SIG-M5 (cell line): ENCODE measurements at places on chromosomes 7 and 10.

- no peak for DNase-seq
These were observed 109.3 kb upstream of the HPS1 start for GRCh38 chr10:98556061-98556460.

- DNase-seq, result no peak
These were observed 224.8 kb upstream of the IMMP2L start for GRCh38 chr7:111787099-111787498.

DNA sequence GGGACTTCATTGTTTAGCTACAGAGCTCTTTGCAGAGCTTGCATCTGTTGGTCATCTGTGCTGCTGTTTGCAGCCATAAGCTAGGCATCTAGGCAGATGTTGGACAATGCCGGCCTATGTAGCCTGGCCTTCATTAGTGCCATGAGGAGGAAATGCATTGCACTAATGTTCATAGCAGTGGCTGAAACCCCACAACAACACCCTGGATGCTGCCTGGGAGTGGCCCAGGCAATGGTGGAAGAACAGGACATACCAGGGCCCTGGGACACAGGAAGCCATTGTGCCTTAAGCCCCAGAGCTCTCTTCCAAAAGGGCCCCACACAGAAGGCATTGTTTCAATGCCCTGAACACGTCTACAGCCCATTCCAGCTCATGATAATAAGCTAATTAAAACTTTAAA lies 131.5 kb upstream of the LYZL1 start:
- DNase-seq, result no peak

- no peak for DNase-seq
These were observed 28.1 kb upstream of the TRIM8 start for GRCh38 chr10:102616066-102616770.

DNA sequence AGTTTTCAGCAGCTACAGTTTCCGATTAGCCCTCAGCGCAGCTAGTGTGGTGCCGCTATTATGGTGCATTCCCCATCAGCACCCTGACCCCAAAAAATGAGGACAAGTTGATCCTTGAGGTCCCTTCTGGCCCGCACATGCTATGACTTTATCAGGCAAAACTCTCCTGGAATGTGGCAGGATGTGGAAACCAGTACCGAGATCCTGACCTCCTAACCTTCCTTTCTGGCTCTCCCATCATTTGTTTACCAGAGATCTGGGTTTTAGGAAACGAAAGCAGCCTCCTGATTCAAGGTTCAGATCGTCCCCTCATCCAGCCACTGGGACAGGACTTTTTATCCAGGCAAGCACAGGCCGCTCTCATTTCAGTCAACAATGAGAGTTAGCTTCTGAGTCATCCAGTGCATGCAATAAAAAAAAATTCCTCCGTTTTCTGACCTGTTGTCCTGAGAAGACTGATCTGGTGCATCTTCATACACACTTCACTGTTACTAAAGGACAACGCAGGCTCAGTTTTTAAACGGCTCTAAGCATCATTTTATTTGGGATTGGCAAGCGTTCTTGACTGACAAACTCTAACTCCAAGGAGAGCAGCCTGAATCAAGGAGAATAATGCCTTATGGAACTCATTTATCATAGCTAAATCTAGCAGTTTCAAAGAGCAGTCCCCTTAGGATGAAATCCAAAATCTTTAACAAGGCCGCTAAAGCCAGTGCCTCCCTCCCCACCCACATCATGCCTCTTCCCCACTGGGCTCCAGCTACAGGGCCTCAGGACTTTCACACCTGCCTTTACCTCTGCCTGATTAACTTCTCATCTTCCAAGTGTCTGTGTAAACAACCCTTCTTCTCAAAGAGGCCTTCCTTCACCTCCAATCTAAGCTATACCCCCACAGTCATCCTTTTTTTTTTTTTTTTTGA lies 17.1 kb downstream of the PDLIM1 start:
- DNase-seq, result no peak

- no peak for DNase-seq
These were observed 189.5 kb downstream of the TRIL start for GRCh38 chr7:28768577-28769147.

- DNase-seq, result no peak
These were observed 36.8 kb downstream of the ACBD5 start for GRCh38 chr10:27203806-27204205.

GRCh38 chr7:1229956-1230355 lies 2.7 kb upstream of the UNCX start:
- no peak for DNase-seq

DNA sequence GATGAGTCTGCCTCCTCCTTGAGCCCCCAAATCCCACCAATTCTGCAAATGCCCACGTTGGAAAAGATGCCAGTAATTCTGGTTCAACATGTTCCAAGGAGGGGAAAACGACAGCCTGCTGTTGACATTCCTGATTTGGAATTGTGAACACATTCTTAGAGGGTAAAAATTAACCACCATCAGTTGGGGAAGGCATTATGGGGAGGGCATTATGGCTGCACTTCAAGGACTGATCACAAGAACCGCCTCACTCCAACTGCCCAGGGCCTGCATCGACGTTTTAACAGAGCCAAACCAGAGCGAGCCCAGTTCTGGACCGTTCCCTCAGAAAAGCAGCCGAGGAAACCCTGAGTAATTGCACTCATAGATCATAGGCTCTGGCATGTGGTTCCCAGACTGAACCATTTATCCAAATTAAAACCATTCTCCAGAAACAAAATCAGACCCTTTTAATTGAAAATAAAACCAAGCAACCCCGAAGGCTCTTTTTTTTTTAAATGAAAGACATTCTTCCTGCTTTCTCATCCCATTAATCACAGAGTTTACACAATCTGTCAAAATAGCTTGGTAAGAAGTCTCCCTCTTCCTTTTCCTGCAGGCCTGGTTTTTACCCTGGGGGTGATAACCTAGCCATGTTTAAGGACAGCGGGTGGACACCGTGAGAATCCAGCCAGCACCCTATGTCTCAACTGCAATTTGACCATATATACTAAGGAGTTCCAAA lies 8.0 kb downstream of the TNS3 start:
- no peak for DNase-seq

DNA sequence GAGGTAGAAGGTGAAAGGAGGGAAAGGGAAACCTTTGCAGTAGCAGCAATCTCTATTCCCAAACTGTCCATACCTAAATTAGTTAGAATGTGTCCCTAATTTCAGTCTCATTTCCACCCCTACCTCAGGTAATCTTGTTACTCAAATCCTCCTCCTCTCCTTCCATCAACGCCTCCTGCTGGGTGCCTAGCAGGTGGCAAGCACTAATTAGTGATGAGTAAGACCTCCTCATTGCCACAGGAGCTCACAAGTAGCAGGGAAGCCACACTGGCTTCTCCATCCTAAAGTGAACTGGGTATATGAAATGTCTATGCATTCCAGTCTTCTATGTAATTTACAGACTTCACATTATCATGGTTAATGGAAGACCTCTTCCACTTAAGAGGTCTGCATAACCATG lies 25.7 kb upstream of the FAM133B start:
- DNase-seq, result no peak

DNA sequence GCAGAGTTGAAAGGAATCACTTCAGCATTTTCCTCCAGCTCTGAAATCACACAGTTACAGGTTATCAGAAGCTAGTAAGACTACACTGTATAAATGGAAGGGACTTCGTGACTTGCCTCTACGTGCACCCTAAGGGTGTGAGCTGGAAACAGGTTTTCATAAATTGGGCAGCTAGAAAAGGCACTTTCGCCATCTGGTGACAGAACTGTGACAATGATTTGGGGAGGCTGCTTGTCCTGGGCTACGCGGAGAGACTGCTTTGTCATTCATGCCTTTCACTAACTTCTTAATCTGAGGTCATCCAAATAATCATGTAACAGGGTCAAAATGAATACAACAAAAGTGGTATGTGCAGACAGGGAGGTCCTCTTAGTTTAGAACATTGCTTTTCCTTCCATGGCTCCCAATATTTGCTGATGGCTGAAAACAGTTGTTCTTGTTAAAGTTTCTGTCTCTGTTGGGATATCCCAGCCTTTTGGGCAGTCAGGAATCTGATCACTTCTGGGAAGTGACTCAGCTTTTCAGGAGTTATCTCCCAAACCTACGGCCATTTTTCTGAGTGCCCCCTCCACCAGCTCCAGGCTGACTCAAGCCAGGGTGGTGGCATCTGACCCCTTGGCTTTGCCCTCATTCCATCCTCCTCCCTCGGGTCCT lies 17.8 kb downstream of the VWC2 start:
- no peak for DNase-seq

GRCh38 chr10:124307591-124307990 lies 111.1 kb downstream of the OAT start:
- no peak for DNase-seq

- no peak for DNase-seq
These were observed 637 bp downstream of the HSPA14 start for GRCh38 chr10:14838582-14839304.

- DNase-seq, result no peak
These were observed 91.2 kb downstream of the SPAG6 start for GRCh38 chr10:22436526-22436892.

DNA sequence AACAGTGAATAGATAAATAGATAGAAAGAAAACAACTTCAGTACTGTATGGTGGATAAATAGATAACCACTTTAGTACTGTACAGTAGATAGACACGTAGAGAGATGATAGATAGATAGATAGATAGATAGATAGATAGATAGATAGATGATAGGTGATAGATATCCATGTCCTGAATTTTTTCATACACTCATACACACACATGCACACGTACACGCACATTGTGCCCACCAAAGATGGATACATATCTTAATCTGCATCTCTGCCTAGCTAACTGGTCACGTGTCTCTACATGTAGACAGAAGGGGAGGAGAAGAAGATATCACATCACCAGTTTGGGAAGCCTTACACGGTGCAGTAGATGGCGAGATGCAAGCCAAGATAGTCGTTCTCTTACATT lies 99.2 kb downstream of the ARID5B start:
- DNase-seq, result no peak

DNA sequence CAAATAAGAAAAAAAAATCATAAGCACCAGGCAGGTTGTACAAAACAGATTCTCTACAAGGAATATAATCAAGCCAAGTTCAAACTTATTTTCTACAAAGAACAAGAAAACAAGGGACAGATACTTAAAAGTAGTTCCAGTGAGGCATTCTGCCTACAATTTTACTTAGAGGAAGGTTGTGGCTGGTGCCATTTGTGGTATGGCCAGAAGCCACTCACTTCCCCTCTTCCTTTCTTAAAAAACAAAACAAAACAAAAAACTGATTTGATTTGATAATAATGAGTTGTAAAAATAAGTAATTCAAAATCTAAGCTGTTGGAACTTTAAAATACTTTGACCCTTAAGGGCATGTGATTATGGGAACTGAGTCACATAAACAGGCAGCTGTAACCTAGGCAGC lies 420.6 kb downstream of the CALN1 start:
- DNase-seq, result no peak

GRCh38 chr10:122113161-122113944 lies 124.4 kb downstream of the TACC2 start:
- DNase-seq, result no peak

GRCh38 chr10:104614245-104614831 lies 26.8 kb upstream of the SORCS3 start:
- no peak for DNase-seq

DNA sequence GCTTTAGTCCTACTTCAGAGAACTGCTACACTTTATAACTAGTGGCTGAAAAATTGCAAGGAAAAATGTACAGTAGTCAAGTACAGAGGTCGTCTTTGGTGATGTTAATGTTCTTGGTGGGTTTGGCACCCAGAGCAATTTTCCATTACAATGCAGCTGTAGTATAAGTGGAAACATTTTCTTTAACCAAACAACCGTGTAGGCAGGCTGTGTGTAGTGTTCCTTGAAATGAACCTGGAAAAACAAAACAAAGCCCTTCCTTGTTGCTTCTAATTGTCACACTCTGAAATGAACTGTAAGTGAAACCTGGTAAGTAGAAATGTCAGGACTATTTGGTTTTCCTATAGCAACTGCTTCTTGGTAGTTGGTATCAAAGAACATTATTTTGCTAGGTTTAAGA lies 256.9 kb downstream of the MDFIC start:
- no peak for DNase-seq

DNA sequence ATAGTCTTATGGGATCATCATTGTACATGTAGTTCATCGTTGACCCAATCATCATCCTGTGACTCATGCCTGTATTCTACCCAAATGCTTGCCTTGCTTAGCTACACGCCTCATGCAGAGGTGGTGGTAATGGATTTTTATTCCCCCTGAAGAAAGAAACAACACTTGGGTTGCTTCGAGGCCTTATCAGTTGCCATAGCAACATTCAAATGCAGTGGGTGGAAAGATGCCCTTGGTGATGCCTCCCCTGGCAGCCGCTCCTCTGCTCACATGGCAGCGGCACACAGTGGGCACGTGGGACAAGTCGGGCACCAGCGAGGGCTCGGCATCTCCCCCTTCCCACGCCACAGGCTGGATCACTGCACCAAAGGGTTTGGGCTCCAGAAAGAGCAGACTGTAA lies 54.0 kb upstream of the NMT2 start:
- DNase-seq, result no peak

DNA sequence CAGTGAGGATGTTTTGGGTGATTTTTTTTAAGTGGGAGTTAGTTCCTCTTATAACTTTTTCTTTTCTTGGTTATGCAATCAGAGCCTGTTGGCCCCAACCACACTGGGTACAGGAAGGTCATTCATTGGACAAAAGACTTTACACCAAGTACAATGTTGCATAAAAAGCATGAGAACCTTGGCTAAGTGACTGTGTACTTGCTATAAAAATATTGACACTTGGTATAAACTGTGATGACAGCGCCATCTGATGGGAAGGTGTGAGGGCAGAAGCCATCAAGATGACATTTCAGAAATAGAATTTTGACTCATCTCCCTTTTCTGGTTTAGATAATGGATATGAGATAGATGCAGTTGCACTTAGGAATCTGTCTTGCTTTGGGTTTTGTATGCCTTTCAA lies 126.4 kb upstream of the CCDC6 start:
- DNase-seq, result peak; percentile 45

GRCh38 chr7:116571552-116571951 lies 46.7 kb downstream of the CAV1 start:
- DNase-seq, result no peak

DNA sequence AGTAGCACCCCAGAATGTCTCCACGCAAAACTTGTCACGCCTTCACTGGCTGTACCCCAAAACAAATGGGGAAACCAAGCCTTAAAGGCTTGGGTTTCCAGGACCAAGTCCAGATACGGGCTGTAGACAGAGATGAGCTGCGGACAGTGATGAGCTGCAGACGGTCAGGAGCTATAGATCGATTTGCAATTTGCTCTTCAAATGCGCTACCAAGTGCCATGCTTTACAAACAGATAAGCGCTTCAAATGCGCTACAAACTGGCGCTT lies 658 bp upstream of the SGCE start:
- no peak for DNase-seq
